ENCODE measurements at places on chromosomes 3 and 15.

- no peak for DNase-seq
Observed at GRCh38 chr3:63937661-63938651, 25.8 kb upstream of the SCAANT1 start.

- no peak for DNase-seq
Observed at GRCh38 chr15:61184431-61184830, 44.7 kb downstream of the RORA start.

DNA sequence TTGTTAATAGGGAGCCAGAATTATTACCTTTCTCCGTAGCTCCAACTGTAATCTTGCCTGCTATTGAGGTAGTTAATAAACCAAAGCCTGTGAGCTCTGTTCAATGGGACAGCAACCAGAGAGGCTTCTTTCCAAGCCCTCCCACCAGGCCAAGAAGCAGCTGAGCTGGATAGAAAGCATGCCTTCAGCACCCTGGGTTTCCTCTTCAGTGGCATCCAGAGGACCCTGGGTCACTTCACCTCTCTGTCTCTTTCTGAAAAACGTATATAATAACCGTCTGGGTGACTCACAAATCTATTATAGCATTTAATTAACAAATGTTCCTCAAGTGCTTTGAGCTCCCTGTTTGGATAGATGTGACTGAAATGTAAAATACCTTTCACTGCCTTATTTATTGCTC, 420.0 kb downstream of the LPP start:
- DNase-seq, result no peak

DNA sequence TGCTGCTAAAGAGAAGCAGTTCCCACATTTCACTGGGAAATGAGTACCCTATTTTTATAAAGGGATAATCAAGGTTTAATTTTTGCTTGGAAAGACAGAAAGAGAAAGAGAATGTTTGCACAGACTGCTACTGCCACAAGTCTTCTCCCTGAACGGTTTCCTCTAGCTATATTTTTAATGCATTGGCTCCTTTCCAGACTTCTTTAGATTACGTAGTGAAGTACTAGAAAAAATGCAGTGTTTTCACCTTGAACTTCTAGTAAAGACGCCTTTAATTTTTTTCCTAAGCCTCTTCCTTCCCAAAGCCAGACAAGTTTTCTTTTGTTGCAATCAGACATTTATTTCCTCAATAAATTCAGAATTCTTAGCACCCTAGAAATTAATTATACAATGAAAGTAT, 248.3 kb upstream of the CCDC54 start:
- DNase-seq, result no peak

DNA sequence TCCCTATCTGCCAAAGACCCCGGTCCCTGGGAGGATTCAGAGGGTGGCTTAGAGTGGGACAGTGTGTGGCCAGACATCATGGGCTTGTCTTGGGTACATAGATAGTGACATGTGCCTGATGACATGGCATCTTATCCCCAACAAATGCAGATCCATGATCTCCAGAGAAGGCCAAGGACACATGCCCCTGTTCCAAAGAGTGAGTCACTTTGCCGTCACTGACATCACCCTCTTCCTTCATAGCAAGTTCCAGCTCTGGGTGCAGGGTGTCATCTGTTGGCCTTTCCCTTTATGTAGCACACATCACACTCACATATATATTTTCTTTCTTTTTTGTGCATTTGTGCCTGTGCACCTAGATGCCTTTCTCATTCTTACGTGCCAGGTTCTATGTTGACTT, 350.5 kb downstream of the LRTM1 start:
- no peak for DNase-seq

- DNase-seq, result no peak
Observed at GRCh38 chr3:155535098-155535497, 209.8 kb downstream of the PLCH1 start.

GRCh38 chr15:66424963-66425612, 38.4 kb downstream of the MAP2K1 start:
- DNase-seq, result no peak

- no peak for DNase-seq
Observed at GRCh38 chr15:69868756-69869155, 229.0 kb downstream of the TLE3 start.
